Stimulated activated CD8-positive, alpha-beta memory T cell treated with anti-CD3 and anti-CD28 coated beads, Interleukin-4, amount 100 ng/mL, for 1 hour (primary cell): ENCODE measurements at places on chromosomes 5 and 9.

DNA sequence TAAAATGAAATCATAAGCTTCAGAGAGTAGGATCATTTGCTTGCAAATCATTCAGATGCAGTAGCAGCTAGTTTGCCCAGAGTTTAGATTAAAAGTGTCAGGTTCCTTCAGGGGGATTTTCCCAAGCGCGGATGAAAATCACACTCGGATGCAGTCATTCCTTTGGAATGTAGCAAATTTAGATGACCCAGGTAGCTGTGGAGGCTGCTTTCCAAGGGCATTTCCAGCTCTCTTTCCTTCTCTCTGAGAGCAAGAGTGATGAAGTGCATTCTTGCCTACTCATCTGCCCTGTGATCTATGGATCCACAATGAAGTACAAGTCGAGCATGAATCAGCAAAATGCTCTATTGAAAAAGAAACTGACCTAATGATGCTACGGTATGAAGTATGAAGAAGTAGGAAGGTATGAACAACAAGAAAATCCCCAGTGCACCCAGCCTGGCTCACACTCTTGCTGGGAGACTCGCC lies 200.2 kb downstream of the PLK2 start:
- no peak for DNase-seq

DNA sequence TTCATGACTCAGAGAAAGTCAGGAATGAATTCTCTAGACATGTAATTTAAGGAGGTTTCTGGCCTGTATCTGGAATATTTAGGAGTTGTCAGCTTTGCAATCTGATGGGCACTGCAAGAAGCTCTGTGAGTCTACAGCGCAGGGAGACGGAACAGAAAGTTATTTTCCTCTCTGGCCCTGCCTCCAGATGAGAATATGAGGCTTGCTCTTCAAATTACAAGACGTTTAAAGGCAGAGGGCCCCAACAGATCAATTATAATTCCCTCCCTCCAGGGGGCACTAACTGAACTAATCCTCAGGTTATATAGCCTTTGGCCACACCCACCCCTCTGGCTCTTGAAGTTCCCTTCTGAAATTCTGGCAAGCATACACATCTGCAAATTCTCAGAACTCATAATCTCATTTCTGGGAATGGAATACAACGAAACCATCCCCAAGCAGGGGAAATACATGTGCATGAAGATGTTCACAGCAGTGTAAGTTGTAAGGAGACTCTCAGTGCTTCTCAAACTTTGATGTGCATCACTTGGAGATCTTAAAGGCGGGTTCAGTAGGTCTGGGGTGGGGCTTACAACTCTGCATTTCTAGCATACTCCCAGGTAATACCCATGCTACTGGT lies 307.6 kb downstream of the CWC27 start:
- DNase-seq: no peak

DNA sequence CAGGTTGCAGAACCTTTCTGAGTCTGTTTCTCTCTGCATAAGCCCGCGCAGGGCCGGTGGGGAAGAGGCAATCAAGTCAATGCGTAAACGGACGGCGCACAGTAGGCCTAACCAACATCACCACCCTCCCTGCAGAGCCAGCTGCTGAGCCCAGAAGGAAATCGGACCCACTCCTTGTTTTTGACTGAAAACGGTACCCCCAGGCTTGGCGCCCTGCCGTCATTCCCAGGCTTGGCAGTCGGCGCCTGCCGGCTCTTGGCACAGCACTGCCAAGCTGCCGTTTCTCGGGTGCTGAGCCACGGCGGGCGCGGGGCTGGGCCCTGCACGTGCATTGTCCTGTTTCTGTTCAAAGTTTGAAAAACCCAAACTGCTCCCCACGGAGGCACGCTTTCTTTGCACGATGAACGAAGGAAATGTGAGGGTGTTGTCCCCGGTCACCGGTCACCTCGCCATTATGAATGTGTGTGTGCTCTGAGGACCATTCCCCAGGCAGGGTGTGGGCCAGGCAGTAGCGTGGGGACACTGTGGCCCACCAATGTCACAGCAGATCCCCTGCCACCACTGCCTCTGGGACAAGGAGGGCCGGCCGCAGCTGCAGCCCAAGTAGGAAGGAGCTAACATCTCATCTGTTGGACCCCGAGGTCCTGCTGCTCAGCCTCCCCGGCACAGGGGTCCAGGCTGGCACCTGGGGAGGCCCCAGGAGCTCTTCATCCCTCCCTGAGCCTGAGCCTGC lies 20.1 kb downstream of the FIBCD1 start:
- no peak for DNase-seq

DNA sequence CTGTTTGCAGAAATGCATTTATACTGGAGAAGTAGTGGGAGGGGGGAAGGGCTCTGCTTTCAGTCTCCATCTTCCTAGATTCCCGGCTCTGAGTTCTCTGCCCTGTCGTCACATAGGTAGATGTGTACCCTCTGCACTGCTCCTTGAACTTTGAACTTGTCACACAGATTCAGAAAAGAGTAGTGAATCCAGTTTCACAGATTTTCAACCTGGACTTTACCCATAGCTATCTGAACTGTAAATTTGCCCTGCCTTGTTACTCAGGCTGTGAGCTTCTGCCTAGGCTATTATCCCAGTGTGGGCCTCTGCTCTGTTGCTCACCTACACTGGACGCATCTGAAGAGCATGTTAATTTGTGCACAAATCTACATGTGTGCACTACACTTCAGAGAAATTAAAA lies 12.8 kb upstream of the C9orf152 start:
- DNase-seq: no peak

GRCh38 chr5:168689260-168689659 lies 110.1 kb upstream of the PANK3 start:
- no peak for DNase-seq

GRCh38 chr5:80189201-80189600 lies 66.6 kb downstream of the SERINC5 start:
- DNase-seq: no peak

GRCh38 chr5:135667204-135667603 lies 88.4 kb upstream of the CXCL14 start:
- DNase-seq: no peak

DNA sequence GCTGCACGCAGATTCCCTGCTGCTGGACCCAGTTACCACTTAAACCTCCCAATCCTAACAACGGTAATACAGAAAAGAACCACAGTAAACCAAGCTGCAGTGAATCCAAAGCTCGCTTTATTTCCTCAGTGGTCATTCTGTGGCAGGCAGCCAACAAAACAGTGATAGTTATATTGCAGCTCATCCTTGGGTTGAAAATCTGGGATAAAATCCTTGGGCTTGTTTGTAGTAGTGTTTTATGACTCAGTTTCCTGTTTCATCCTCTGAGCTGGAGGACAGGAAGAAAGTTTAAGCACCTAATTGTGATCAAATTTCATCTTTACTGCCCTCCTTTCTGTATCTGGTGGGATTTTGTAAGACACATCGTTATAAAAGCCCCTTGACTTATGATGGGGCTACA lies 31.4 kb downstream of the HMGCR start:
- no peak for DNase-seq

DNA sequence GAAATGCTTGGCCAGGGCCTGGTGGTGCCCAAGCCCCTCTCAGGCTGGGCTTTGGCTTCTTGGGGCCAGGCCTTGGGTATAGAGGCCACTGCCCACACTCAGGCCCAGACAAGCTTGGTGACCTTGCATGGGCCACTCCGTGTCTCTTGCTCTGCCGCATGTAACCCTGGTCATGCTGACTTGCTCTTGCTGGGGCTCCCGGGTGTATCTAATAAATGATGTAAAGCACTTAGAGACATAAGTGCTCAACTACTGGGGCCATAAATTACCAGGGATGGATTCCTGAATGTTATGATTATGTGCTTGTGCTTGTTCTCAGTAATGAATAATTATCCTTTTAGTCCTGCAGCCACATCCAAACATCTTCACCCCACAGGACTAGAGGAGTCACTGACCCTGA lies 54.0 kb downstream of the C5orf15 start:
- no peak for DNase-seq

DNA sequence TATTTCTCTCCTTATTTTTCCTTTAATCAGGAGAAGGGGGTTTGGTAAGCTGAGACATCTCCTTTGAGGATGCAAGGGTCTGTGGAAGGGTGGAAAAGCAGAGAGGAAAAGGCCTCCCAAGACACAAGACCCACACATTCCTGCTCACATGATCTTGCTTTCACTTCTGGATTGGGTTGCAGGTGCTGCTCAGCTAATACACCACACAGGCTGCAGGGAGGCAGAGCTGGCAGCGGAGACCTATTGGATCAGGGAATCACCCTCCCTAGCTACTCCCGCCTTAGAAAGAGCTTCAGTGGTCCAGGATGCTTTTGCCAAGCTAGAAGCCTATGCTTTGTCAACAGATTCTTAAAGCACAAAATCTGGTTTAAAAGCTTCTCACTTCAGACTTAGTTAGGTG lies 87.6 kb upstream of the IL33 start:
- no peak for DNase-seq
